LoVo (cell line): ENCODE measurements at places on chromosomes 3 and 15.

GRCh38 chr3:170475092-170475685, 56.5 kb downstream of the CLDN11 start:
- no peak for DNase-seq

- DNase-seq: no peak
Measured at GRCh38 chr3:23754215-23754614, 51.5 kb upstream of the UBE2E1 start.

DNA sequence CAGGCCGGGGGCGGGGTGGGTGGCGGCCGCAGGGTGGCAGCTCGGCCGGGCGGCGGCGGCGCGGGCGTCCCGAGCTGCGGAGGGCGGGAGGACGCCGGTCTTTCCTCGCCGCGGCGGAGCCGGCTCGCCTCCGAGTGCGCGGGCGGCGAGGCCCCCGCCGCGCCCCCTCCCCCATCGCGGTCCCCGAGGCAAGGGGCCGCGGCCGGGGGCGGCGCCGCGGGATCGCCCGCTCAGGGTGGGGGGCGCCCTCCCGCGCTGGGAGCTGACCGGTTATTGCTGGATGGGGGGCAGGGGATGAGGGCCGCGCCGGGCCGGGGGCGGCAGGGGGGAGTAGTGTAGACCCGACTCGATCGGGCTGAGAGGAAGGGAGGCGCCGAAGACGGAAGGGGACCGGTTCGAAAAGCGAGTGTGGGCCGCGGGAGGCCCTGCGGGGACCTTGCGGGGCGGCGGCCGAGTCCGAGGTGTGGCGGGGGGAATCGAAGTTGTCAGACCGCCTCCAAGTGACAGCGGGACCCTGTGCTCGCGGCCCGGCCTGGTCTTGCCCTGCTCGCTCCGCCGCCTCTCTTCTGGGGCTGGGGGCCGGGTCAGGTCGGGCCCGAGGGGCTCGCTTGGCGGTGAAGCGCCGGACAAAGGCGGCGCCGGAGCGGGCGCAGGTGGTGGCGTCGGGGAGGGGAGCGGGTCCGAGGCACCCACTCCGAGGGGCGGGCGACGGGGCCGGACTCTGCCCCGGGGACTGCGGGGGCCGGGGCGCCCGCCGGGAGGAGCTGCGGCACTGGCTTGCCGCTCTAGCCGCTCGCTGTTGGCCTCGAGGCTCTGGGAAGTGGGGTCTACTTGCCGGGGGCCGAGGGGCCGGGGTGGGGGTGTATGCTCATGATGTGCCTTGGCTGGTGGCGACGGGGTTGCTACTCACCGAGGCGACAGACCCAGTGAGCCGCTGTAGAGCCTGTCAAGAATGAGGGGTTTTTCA, 1.1 kb downstream of the BAHD1 start:
- DNase-seq: no peak

GRCh38 chr3:189307963-189308362, 136.2 kb downstream of the TPRG1 start:
- no peak for DNase-seq

- no peak for DNase-seq
Measured at GRCh38 chr15:93451822-93452221, 362.8 kb upstream of the RGMA start.

DNA sequence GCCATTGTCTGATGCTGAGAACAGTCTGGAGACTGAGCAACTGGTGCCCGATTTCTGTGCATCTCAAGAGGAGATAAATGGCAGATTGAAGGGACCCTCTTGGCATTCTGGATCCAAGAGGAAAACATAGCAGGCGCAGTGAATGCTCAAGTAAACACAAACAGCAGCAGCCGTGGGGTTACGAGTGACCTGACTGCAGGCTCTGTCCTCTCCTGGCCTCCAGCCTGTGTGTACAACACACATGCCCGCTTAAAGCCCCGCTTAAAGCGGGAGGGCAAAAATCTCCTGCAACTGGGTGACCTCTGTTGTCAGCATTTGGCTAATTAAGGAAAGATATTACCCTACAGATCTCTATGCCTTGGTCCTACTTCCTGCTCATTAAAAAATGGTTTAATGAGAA, 120.5 kb downstream of the GREM1 start:
- DNase-seq: no peak

DNA sequence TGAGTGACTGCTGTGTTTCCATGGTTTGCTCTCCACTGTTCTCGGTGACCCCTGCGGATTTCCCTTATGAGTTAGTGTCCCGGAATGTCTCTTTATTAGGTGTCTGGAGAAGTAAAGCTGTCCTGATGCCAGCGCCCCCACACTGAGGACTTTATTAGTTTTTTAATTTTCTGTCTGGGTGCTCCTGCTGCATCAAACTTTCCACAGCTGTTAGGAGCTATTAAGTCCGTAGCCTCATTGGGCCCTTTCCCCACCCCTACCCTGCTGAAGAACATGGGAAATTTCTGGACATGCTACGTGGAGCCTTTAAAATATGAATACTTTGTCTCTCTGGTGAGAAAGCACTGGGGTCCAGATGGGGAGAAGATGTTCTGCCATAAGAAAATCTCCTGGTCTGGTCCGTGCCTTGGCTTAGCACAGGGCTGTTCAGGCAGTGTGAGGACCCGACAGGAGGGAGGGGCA, 161.7 kb upstream of the HES1 start:
- DNase-seq: no peak

- DNase-seq: no peak
Measured at GRCh38 chr15:100835636-100836035, 44.0 kb upstream of the ALDH1A3 start.
